ENCODE measurements at places on chromosomes 4 and X.

GRCh38 chr4:26085551-26085950, 171.5 kb downstream of the SMIM20 start:
- DNase-seq, result no peak

GRCh38 chr4:140579278-140579677, 10.5 kb upstream of the UCP1 start:
- no peak for DNase-seq

DNA sequence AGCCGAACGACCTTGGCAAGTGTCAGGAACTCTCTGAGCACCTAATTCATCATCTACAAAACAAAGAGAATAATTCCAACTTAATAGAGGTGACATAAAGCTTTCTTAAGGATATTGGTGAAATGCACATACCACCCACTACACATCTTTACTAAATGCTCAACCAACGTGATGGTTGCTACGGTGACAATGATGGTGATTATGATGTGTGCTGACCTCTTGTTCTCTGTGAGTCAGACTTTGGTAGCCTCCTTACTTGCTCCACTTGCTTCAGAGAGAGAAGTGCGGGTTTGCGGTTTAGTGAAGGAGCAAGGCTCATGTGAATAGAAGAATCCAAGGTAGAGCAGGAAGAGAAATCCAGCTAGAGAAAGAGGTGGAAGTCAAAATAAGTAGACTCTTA, 52.8 kb upstream of the CLNK start:
- no peak for DNase-seq

DNA sequence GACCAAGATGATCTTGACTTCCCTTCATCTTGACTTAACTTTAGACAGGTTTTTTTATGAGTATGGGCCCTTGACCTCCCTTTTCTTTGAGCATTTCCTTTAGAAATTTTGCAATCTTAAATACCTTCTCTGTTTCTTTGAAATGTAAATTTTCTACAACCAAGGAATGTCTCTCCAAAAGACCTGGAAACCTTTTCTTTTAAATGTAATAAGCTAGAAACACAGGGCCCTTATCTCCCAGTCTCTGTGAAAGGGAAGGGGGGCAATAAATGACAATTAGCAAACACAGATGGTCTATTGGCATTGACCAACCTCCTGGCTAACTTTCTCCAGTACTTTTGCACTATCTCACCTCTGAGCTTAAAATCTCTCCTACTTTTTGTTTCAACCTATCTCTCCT, 144.3 kb upstream of the GK2 start:
- no peak for DNase-seq

DNA sequence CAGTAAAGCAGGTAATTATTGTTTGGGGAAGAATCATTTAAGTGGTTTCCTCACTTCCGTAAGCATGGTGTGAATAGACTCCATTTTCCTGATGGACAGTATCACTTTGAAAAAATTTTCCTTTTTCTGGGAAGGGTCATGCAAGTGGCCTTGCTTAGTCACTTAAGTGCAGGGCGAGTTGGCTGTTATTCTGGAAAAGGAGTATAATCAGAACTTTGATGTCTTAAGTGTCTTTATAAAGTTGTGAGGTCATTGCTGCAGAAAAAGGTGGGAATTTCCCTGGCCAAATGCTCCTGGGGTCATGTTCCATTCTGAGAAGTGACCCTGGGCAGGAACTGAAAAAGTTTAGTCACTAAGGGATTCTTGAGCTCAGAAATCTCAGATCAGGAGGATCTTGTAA, 146.1 kb upstream of the OTUD4 start:
- DNase-seq, result no peak

GRCh38 chrX:38699696-38700095, 101.6 kb upstream of the MID1IP1 start:
- no peak for DNase-seq

- DNase-seq, result no peak
Observed at GRCh38 chr4:72320223-72320948, 248.6 kb downstream of the ADAMTS3 start.

GRCh38 chrX:135087867-135088266, 32.5 kb downstream of the ETDB start:
- DNase-seq, result no peak

- no peak for DNase-seq
Observed at GRCh38 chr4:44761306-44761705, 35.0 kb upstream of the GNPDA2 start.

DNA sequence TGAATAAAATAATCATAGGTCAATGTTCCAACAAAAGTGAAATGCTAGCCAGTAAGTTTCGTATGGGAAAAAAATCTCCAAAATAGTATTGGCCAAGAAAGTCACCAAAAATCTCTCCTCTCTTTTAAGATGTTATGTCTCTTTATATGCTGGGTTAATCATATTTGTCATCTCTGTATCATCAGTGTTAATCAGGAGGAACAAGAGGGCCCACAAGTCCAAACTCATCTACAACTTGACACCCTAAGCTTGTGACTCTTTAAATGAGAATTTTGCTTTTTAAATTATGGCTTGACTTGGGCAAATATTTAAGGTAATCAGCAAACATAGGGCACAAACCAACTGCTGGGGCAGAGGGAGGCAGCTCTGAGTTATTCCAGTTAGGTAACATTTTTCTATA, 75.5 kb downstream of the AMMECR1 start:
- no peak for DNase-seq

DNA sequence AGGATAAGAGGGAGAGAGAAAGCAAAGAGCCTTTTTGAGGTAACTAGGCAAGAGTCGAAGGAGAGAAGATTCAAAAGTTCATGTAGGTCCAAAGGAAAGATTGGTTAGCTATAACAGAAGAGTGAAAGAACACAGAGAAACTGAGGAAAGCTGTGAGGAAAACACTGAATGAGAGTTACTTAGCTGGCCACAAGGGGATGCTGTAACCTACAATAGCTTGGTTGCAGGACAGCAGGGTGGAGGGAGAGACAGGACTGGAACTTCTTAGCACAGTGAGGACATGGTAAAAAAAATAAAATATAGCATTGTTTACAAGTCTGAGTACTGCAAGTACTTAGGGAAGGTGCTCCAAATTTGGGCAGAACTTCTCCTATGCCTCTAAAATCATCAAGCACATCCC, 48.3 kb downstream of the RAI2 start:
- DNase-seq, result no peak

DNA sequence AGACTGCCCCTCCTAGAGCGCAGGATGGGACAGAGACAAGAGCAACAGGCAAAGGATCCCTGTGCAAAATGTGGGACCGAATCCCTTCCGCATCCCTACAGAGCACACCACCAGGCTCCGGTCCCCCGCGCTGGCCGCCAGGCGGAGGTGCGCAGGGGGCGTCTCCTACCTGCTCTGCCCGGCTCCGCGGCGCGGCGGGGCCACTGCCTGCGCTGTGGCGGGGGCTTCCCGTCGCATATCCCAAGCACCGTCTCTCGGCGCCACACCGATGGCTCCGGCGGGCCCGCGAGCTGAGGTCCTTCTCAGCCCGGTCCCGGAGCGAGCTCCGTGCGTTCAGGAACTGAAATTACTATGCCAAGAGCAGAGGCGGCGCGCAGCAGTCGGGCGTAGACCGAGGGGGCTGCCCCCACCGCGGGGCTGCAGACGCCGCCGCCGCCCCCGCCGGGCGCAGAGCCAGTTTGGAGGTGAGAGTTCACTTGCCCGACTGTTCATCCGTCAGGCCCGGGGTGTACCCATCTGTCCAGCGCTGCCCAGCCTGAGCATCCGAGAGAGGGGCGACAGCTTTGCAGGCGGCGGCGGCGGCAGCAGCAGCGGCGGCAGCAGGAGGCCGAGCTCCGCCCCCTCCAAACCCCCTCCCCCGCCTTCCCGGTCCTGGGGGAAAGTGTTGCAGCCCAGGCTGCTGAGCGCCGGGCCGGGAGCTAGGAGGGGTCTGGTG, at the start of gene GPRIN3:
TSS of gene GPRIN3 (minus strand) at position 355 of the 715 bp plus-strand sequence. CDS start 57,690 bp downstream, outside the sequence.
- DNase-seq, result no peak

DNA sequence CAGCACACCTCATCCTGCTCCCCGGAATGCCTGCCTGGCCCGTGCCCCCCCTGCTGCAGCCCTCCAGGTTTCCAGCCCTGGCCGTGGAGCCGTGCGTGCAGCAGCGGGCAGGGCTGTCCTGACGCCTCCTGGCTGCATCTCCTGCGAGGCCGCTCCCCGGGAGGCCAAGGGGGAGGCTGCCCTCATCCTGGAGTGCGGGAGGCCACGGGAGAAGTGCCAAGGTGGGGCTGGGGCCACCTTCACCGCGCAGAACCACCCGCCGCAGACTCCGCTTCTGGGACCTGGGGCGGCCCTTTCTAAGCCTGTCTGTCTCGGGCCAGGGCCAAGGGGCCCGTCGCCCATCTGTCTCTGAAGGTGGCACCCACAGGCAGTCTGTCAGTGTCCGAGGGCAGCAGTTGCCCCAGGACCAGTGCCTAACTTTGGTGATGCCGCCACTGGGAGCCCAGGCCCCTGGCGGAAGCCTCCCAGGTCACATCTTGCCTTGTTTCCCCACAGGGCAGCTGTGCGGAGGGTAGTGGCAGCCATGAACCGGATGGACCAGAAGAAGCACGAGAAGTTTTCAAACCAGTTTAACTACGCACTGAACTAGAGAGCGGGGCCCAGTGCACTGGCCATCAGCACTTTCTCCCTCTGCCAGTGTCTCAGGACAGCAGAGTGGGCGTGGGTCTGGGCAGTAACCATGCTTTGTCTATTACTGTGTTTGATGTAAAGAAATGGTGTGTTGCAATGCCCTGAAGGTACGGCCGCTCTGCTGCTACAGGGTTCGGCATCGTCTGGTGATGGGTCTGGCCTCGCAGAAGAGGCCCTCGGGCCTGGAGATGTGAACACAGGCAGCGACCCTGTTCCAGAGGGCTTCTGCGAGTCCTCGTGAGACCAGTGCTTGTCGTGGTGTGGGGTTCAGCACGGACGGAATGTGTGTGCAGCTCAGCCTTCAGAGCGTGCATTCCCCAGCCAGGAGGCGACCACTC, 20.6 kb downstream of the NKX1-1 start:
- no peak for DNase-seq

DNA sequence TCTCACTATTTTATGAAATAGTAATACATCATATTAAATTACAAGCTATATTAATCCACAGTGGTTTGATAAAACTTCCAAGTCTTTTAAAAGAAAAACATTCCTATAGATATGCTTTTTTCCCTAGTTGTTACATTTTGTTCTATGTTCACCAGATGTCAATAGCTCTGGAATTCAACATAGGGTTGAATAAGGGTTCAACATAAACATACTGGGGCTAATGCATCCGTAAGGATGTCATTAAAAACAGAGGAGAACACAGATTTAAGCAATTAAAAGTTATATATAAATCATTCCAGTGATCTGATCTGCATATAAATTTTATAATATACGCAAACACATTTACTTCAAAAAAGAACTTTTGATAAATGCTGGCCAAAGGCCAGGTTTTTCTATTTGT, 32.5 kb downstream of the SULT1B1 start:
- DNase-seq, result no peak

- no peak for DNase-seq
Observed at GRCh38 chr4:171718069-171718468, 95.1 kb upstream of the GALNTL6 start.

DNA sequence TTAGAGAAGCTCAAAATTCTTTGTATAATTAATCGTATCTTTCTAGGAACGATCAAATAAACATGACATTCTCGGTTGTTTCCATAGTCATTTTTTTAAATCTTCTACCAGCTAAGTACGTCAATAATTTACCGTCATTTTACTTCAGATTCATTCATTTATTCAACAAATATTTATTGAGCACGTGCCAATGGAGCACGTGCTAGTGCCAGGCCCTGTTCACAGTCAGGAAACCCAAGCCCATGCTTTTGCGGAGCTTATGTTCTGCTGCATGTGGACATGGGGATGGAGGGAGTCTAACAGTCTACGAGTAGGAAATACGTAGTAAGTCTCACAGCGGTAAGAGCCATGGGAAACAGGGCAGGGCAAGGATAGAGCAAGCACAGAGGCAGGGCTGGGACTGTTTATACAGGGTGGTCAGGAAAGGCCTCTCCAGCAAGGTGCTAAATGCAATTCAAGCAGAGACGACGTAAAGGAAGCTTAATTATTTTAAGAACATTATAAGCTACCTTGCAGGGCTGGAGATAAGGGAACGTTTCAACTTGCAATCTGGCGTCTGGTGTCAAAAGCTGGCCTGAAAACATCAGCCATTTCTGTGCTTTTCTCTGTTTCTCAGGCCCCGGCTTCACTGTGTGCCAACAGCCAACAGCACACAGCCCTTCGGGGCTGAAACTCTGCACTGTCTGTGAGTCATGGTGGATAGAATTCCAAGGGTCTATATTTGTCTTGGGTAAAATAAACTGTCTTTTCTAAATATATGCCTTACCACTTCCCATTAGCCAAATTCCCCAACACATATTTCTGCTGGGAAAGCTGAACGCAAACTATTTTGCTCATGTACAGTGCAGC, 517.1 kb upstream of the ZFP42 start:
- DNase-seq, result no peak

GRCh38 chrX:73524906-73525305, 38.1 kb upstream of the CHIC1 start:
- no peak for DNase-seq

GRCh38 chrX:11437642-11438379, 144.6 kb downstream of the AMELX start:
- no peak for DNase-seq

DNA sequence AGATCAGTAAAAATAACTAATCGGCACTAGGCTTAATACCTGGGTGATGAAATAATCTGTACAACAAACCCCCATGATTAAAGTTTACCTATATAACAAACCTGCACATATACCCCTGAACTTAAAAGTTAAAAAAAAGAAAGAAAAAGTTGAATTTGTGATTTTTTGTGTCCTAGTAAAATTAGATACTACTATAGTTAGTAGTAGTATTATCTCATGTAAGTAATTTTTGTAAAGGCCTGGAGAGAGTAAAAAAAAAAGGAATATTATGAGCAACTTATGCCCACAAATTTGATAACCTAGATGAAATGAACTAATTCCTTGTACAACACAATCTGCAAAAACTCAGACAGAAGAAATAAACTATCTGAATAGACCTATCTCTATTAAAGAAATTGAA, 25.7 kb upstream of the SLC16A2 start:
- no peak for DNase-seq

GRCh38 chrX:95893636-95894035, 791.0 kb upstream of the DIAPH2 start:
- no peak for DNase-seq

DNA sequence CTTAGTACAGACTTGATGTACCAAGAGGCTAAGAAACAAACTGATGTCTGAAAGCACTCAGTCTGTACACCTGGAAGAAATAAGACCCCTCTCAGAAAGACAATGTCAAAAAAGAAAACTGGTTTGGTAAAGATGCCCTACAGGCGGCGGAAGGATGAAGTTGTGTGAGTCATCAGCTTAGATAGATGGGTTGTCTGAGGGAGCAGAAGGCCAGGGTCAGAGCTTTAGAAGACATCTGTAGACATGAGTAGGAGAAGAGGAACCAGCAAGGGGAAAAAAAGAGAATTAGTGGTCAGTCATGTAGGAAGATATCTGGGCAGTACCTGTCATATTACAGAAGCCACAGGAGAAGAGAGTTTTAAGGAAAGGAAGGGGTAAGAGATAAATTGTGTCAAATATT, 8.3 kb downstream of the SRPX2 start:
- DNase-seq, result no peak

- no peak for DNase-seq
Observed at GRCh38 chrX:55919367-55920221, 202.0 kb downstream of the RRAGB start.

Measured in NCI-H1417 treated with DMSO at 0.1 percent for 48 hours (cell line).